ENCODE measurements at places on chromosomes 5 and 9. TPM values are rescaled to one million over a fixed set of nuclear protein-coding genes. Genes with fewer than 3 reads are reported as not detected.

ZFP37 gene
- 13.6 TPM for polyA plus RNA-seq

GRCh38 chr9:89756891-89757537 lies 152.2 kb downstream of the GADD45G start:
- no peak for DNase-seq

GRCh38 chr5:135213027-135213386 lies 179.0 kb upstream of the PITX1 start:
- no peak for DNase-seq

HAND1 gene
- not detected for polyA plus RNA-seq

PCDHGC5 gene
- 1.1 TPM for polyA plus RNA-seq

KIAA1958 gene
- 14.5 TPM for polyA plus RNA-seq

GABRB2 gene
- 1.2 TPM for polyA plus RNA-seq

RASEF gene
- 8.7 TPM for polyA plus RNA-seq

- DNase-seq = no peak
Measured at GRCh38 chr9:133121915-133122550, 993 bp upstream of the RALGDS start.

INSL6 gene
- polyA plus RNA-seq = 0.83 TPM

DNA sequence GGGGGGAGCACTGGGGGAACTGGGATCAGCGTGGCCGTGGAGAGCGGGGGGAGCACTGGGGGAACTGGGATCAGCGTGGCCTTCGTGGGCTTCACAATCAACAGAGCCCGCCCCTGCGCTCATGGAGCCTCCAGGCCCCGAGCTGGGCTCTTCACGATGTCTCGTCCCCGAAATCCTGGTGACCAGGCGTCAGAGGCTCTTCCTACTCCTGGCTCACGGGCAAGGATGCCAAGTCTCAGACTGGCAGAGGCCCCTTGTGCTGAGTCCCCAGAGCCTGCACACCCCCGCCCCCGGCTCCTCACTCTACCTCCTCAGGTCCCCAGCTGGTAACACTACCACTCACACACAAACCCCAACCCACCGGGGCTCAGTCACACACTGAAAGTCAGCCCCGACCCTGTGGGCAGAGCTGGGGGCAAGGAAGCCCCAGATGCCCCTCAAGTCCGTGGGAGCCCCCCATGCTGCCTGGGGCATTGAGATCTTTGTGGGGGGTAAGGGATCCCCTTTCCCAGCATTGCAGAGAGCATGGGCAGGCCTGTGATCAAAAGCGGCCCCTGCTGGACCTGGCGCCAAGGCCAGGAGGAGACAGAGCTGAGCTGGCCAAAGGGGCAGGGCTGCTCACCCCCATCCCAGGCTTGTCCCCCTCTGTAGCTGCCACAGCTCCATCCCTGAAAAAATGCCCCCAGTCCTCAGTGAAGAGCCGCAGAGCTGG lies 26.7 kb downstream of the LHX3 start:
- DNase-seq = no peak

C7 gene
- polyA plus RNA-seq = 383 TPM

- DNase-seq = peak; percentile 81
Measured at GRCh38 chr5:160021831-160022446, 13.0 kb downstream of the TTC1 start.

GRCh38 chr9:70315389-70315788 lies 56.6 kb downstream of the SMC5 start:
- no peak for DNase-seq

DNA sequence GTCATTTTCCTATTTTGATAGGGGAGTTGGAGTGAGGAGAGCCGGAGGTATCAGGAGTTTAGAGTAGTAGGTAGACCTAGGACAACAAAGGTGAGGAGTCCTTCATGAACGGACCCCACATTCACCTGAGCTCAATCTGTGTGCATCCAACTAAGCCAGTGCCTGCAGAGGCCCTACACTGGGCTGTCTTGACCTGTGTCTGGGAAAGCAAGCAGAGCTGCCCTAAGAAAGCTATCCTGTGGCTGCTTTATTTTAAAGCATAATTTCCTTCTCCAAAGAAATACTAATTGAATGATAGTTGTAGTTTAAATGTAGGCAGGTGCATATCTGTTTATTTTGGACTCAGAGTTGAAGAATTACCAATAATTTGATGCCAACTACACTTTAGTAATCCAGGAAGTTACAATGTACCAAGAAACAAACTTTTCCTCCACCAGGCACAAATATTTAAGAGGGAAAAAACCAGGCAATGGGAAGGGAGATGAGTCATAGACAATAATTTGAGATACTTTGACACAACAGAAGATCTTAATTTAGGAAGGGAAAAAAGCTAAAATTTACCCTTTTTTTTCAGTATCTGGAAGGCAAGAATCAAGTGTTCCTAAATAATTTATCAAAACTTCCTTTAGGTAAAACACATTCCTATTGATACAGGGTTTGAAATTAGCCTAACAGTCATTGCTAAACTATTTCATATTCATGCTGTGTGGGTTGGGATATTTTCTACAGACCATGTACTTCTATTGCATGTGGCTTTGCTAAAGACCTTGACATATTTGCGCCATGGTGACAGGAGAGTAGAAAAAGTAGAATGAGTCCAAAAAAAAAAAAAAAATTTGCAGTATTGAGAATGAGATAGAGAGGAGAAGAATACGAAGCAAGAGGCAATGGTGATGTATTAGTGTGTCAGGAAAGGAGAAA lies 376.6 kb upstream of the TUSC1 start:
- no peak for DNase-seq

DNA sequence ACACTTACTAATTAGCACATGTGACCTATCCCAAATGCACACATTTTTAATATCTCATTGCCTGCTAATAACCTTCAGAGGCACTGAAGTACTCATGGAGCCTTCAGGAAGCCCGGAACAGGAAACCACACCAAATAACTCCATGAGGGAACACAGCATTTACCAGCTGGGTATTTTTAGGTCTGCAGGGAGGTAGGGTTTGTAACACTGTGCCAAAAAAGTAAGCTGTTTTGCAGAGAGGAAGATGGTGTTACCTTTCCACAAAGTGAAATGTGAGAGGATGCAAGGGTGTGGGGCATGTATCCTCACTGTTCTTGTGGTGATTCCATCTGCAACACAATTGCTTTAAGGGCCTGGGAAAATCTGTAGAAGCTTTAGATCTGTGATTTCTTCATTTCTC lies 64.4 kb downstream of the NUDT12 start:
- no peak for DNase-seq

DNA sequence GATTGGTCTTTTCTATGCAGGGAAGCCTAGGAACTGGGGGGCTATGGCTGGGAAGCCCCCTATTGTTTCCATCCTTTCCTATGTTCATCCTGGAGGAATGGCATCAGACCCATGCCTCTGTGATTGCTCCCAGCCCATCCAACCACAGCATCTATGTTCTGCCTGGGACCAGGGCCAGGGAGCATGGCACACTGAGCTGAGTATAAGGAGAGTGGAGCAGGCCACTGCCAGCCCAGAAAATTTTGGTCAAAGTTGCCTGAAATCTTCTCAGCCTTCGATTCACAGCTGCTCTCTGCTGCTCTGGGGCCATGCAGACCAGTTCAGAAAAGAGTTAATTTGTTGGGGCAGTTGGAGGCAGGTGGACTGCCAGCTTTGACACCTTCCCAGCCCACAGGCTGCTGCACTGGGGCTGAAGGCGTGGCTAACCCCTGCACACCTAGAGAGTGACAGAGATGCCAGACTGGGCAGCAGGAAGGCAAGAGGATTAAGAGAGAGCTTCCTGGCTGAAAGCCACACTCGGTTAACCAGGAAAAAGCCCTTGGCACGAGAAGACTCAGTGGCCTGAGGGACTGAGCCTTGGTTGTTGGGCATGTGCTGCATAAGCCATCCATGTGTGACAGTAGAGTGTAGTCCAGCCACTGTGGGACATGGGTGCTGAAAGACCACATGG lies 12.1 kb downstream of the TGFBI start:
- DNase-seq = no peak

- DNase-seq = no peak
Measured at GRCh38 chr5:148454576-148454975, 70.8 kb downstream of the FBXO38 start.

- no peak for DNase-seq
Measured at GRCh38 chr5:55540024-55540423, 5.3 kb upstream of the PLPP1 start.

Measured in left lung (tissue), 14 donors.